ENCODE measurements at places on chromosomes 12 and 14. TPM values are rescaled to one million over a fixed set of nuclear protein-coding genes. Genes with fewer than 3 reads are reported as not detected.

Gene WNT1
- not detected for total RNA-seq

GRCh38 chr14:63174760-63175191 lies 29.5 kb upstream of the RHOJ start:
- no peaks in the 10 kb centered on the region for H3K36me3 ChIP-seq
- H3K27ac ChIP-seq, result no peak overlapping the region
- H3K4me3 ChIP-seq, result no peak overlapping the region
- no peaks in the 10 kb centered on the region for H3K4me1 ChIP-seq

GRCh38 chr14:102450206-102451063 lies 59.1 kb downstream of the ANKRD9 start:
- no peaks in the 10 kb centered on the region for H3K4me1 ChIP-seq
- H3K27me3 ChIP-seq, result no peaks in the 10 kb centered on the region
- no peaks in the 10 kb centered on the region for H3K36me3 ChIP-seq
- H3K27ac ChIP-seq, result no peak overlapping the region
- no peak overlapping the region for H3K4me3 ChIP-seq
- DNase-seq, result no peak

Gene TMEM233
- 0.69 TPM for total RNA-seq

DNA sequence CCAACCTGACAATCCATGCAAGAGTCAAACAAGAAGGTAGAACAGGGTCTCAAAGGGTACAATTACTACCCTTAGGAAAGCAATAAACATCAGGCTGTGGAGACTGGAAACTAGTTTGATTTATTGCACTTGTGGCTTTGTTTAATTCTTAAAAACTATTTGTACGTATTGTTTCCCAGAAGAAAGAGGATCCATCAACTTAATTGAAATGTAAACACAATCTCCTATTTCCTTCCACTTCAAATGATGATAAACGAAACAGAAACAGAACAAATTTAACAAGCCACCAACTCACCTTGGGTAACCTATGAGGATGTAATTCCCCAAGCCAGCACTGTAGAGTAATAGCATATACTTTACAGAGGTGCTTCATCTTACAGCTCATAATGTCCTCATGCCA lies 8.0 kb downstream of the STXBP6 start:
- no peaks in the 10 kb centered on the region for H3K36me3 ChIP-seq
- no peak overlapping the region for H3K4me3 ChIP-seq
- no peaks in the 10 kb centered on the region for H3K4me1 ChIP-seq
- no peaks in the 10 kb centered on the region for H3K27me3 ChIP-seq
- no peak for DNase-seq
- H3K27ac ChIP-seq, result no peak overlapping the region

DNA sequence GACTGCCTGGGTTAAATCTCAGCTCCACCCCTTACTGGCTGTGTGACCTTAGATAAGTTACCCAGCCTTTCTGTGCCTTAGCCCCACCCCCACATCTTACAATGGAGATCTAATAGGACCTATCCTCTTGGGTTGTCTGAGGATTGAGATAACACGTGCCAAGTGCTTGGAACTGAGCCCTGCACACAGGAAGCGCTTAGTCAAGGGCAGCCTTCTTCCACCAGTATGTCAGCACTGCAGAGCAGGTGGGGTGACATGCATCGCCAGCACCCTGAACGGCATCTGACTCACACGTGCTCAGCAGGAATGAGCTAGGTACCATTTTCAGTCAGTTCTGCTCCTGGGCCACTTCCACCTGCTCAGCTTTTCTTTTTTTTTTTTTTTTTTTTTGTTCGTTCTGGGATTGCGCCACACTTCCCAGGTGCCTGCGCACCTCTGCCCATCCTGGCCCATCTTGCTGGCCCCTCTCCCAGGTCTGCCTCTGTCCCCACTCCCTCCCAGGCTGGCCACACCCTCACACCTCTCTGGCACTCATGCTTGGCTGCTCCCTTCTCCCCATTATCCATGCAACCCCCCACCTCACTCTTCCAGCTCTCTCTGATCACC lies 19.6 kb downstream of the LGMN start:
- DNase-seq, result no peak
- no peaks in the 10 kb centered on the region for H3K27me3 ChIP-seq
- H3K36me3 ChIP-seq, result no peaks in the 10 kb centered on the region
- H3K27ac ChIP-seq, result no peak overlapping the region
- H3K4me1 ChIP-seq, result no peaks in the 10 kb centered on the region

Gene VWF
- total RNA-seq, result 37.9 TPM

Gene CCDC175
- not detected for total RNA-seq
